ENCODE measurements at places on chromosomes 5 and 9. TPM values are rescaled to one million over a fixed set of nuclear protein-coding genes. Genes with fewer than 3 reads are reported as not detected.

Gene TAF1L
- under 0.01 TPM for total RNA-seq

Gene SKIC3
- 152 TPM for total RNA-seq

Gene PTPN3
- 2.3 TPM for total RNA-seq

Gene WNT8A
- not detected for total RNA-seq

Gene FREM1
- total RNA-seq = under 0.01 TPM

Gene PRDM9
- total RNA-seq = not detected

Gene ZDHHC11B
- total RNA-seq = under 0.01 TPM

Gene MSX2
- 1.3 TPM for total RNA-seq

Measured in fibroblast of lung (primary cell).